Bladder microvascular endothelial cell (primary cell): ENCODE measurements at places on chromosomes 5 and 9. TPM values are rescaled to one million over a fixed set of nuclear protein-coding genes. Genes with fewer than 3 reads are reported as not detected.

GARIN3 gene
- total RNA-seq = not detected in 2 replicates

FST gene
- 3.2 and 16.4 TPM in 2 replicates for total RNA-seq

PCDHGA9 gene
- 0.97 and 4.5 TPM in 2 replicates for total RNA-seq

ECM2 gene
- total RNA-seq = not detected in 2 replicates

SLC6A18 gene
- not detected in 2 replicates for total RNA-seq

C9orf153 gene
- total RNA-seq = 0.94 TPM in 1 of 2 replicates, not detected in the other

LAMC3 gene
- under 0.01 and 0.50 TPM in 2 replicates for total RNA-seq

CTNND2 gene
- total RNA-seq = not detected in 2 replicates

GRXCR2 gene
- total RNA-seq = not detected in 2 replicates

ZDHHC11B gene
- total RNA-seq = not detected in 2 replicates

ANKRA2 gene
- 10.7 and 16.8 TPM in 2 replicates for total RNA-seq

DNAH5 gene
- under 0.01 and 0.82 TPM in 2 replicates for total RNA-seq

OTP gene
- total RNA-seq = not detected in 2 replicates

DPM2 gene
- 6.2 and 14.2 TPM in 2 replicates for total RNA-seq

SPINK4 gene
- not detected in 2 replicates for total RNA-seq

SLC6A3 gene
- not detected in 2 replicates for total RNA-seq

CBY3 gene
- 0.16 TPM in 1 of 2 replicates, not detected in the other for total RNA-seq

SPINK7 gene
- not detected in 2 replicates for total RNA-seq

TLX3 gene
- not detected in 2 replicates for total RNA-seq

ISOC1 gene
- total RNA-seq = 11.0 and 16.5 TPM in 2 replicates

ANKRD31 gene
- total RNA-seq = under 0.01 TPM in 2 replicates

C5 gene
- 2.1 and 2.3 TPM in 2 replicates for total RNA-seq

NR6A1 gene
- 0.32 and 1.5 TPM in 2 replicates for total RNA-seq

CAMK2A gene
- total RNA-seq = not detected in 2 replicates

GMCL2 gene
- not detected in 2 replicates for total RNA-seq

CANX gene
- total RNA-seq = 535 and 841 TPM in 2 replicates

SPATA31C1 gene
- total RNA-seq = not detected in 2 replicates

CEL gene
- under 0.01 and 0.44 TPM in 2 replicates for total RNA-seq

DRD1 gene
- under 0.01 TPM in 1 of 2 replicates, not detected in the other for total RNA-seq

MYOT gene
- not detected in 2 replicates for total RNA-seq

PCDHGB7 gene
- 3.2 and 12.3 TPM in 2 replicates for total RNA-seq

ADAMTS16 gene
- not detected in 2 replicates for total RNA-seq

SLC4A9 gene
- under 0.01 and 0.19 TPM in 2 replicates for total RNA-seq

HTR4 gene
- total RNA-seq = not detected in 2 replicates

CCL21 gene
- total RNA-seq = 0.76 TPM in 1 of 2 replicates, not detected in the other

F12 gene
- 0.69 and 1.3 TPM in 2 replicates for total RNA-seq

ANKRD18B gene
- total RNA-seq = 0.49 and 0.63 TPM in 2 replicates

PCDHA9 gene
- total RNA-seq = 0.06 TPM in 1 of 2 replicates, not detected in the other

ROR2 gene
- under 0.01 TPM in 1 of 2 replicates, not detected in the other for total RNA-seq

SHROOM1 gene
- total RNA-seq = 4.4 and 5.2 TPM in 2 replicates

CCNJL gene
- total RNA-seq = 3.2 and 8.0 TPM in 2 replicates

GHR gene
- total RNA-seq = 0.97 and 9.4 TPM in 2 replicates

FLT4 gene
- 78.0 and 431 TPM in 2 replicates for total RNA-seq

CATSPER3 gene
- not detected in 2 replicates for total RNA-seq

TRIP13 gene
- 16.7 and 25.1 TPM in 2 replicates for total RNA-seq

SLC36A3 gene
- not detected in 2 replicates for total RNA-seq
